ENCODE measurements at places on chromosomes 6 and 20.

DNA sequence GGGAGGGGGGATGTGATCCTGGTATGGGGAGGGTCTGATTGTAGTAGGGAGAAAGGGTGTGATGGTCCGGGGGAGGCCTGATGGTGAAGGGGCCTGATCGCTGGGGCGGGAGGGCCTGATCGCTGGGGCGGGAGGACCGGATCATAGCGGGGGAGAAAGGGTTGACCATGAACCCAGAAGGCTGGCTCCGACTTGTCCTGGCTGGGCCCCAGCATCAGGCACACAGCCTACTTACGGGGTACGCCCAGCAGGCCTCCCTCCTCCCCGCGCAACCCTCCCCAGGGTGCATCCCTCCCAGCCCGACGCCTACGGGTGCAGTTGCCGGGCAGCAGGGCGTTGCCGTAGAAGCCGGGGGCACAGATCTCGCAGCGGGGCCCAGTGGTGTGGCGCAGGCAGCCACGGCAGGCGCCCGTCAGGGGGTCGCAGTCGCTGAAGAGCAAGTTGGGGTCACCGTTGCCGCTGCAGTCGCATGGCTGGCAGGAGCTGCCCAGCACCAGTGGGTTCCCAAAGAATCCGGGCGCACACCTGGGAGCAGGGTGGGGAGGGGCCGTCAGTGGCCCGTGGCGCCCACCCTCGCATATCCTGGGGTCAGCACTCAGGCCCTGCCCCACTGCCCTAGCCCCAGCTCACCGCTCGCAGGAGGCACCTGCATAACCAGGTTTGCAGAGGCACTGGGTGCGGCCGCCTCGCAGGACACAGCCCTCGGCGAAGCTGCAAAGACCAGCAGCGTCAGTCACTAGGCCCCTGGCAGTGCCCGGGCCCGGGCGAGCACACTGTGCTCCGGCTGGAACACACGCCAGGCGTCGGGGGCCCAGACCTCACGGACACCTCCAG, 20.6 kb downstream of the ADRM1 start:
- no peak for DNase-seq

DNA sequence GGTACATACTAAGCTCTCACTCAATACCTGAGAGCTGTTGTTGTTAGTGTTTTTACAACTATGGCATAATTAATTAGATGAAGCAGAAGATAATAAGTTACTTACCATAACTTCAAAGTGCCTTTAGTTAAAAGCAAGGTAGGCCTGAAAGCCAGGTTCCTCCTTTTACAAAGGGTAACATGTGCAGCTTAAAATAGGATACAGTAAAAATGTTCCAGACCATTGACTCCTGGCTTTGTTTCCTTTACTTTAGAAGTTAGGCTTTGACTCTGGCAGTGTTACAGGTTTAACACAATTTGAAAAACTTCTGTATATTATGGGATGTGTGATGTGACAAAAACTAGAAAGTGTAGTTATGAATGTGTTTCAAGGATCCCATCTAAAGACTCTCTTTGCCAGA, 522.5 kb downstream of the EPM2A start:
- DNase-seq = no peak

- DNase-seq = no peak
Measured at GRCh38 chr20:4509825-4510522, 211.7 kb upstream of the PRND start.

- no peak for DNase-seq
Measured at GRCh38 chr20:1595333-1595732, 24.5 kb downstream of the SIRPB1 start.

DNA sequence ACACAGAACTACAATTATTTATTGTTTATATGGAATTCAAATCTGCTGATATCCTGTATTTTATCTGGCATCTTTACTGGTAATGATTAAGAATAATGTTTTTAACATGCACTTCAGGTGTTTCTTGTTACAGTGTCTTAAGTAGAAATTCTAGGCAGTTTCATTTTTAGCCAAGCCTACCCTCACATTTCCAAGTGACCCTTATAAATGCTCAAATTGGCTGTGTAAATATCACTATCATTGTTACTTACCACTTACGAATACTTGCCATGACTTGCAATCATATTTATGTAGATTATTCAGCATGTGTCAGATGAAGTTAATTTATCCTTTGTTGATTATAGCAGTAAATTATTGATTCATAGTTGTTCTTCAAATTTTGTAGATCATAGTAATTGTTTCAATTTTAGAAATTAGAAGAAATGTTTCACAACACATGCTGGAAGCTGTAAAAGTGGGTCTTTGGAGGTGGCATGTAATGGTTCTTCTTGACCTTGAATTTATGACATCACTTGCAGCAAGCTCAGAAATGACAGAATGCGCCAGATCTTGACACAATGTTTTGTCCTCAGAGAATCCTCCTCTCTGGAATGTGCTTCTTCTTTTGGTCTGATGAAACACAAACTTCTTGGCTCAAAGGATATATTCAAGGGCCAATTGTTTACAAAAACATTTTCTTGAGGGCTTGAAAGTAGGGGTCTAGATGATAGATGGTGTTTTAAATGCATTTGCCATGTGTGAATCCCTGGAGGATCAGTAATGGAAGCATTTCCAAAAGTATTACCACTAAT, 471.8 kb downstream of the COL12A1 start:
- DNase-seq = no peak

DNA sequence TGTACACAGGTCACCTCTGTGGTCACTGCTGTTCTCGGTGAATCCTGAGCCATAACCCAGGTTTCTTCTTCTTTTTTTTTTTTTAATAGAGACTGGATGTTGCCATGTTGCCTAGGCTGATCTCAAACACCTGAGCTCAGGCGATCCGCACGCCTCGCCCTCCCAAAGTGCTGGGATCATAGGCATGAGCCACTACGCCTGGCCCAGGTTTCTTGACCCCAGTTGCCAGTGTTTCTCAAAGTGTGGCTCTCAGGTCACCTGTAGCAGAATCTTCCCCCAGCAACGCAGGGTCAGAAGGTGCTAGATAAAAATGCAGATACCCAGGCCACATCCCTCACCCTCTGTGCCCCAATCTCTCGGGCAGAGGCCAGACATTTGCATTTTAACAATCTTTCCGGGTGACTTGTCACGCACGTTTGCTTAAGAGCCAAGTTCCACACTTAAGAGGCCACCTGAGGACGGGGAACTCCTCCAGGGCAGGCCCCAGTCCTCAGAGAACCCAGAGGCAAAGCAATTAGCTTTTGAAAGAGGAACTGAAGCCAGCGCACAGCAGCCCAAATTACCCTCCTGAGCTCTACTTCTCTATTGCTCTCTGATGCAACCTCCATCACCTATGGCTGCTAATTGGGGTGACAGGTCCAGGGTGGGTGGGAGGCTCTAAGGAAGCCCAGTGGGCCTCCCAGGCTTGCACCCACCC, 81.8 kb downstream of the NFATC2 start:
- no peak for DNase-seq

DNA sequence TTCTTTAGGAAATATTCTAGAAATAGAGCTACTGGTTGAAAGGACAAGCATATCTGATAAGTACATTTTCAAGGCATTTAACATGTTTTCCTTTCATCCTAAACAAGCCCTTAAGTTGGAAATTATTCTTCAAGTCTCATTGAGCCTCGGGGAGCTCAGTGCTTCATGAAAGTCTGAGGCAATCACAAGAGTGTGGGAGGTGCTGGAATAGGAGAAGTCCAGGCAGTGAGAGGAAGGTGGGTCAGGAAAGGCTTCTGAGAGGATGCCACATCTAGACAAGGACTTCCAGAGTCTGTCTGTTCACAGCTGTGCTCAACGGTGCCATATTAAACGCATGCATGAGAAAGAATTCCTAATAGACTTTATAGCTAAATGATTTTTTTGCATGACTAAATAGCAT, 69.8 kb downstream of the CD83 start:
- no peak for DNase-seq

DNA sequence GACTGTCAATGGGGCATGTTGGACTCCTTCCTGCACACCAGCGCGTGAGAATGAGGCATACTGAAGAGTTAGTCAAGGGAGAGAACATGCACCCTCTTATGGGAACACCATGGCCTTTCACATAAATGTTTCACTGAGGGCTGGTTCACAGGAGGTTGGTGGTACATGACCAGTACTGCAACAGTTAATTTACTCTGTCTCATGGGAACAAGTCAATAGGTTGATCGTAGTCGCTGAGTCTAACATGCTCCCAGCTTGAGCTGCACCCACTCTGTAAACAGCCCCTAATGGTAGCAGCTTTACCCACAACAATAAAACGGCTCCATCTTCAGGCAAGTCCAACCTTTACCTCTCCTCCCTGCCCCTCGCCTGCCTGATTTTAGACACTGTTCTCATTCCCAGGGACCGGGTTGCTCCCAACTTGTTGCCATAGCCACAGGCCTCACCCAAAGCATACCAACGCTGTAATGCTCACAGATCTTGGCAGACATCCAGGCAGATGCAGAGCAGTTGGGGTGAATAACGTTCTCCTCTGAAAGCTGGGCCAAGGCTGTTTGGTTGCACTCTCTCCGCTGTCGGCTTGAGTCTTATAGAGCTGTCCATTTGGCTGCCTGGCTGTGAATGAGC, 111.3 kb downstream of the LY86 start:
- DNase-seq = no peak
